Activated CD8-positive, alpha-beta memory T cell treated with anti-CD3 and anti-CD28 coated beads, Interleukin-2, amount 10 ng/mL, durations not matched to agents 7 days and 5 days (primary cell): ENCODE measurements at places on chromosomes 7 and 10.

DNA sequence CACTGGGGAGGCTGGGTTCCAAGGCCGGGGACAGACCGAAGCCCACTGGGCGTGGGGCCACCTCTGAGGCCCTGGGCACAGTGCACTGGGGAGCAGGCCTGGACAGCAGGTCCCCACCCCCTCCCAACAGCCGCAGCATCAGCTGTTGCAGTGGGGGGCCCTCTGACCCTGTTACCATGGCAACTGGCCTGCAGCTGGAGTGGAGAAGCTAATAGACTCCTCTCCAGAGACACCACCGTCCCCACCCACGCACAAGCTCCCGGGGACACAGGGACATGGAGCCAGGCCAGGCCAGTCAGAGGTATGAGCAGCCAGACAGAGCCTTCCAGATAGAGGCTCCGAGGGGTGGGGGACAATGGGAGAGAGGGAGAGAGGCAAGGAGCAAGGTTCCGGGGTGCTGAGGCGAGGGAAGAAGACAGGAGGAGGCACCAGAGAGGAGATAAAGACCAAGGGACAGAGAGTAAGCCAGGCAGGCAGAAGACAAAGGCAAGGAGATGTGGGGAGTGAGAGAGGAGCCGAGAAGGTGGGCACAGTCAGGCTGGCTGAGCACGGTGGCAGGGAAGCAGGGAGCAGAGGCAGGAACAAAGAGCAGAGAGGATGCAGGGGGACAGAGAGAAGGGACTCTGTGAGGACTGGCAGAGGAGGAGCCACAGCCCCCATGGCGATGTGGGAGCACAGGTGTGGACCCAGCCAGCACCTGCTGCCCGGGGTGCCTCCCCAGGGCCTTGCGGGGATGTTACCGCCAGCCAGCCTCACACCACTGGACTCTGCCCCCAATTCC, 6.7 kb downstream of the KCNH2 start:
- no peak for DNase-seq

- no peak for DNase-seq
Measured at GRCh38 chr7:64045301-64046040, at the start of gene ZNF727. Gene ZNF727, plus strand, starts transcription at chr7:64045434. Its CDS starts 188 bp downstream, at chr7:64045622.

- DNase-seq: no peak
Measured at GRCh38 chr10:123781956-123782500, 109.6 kb downstream of the CPXM2 start.

GRCh38 chr7:150341263-150342120, at the start of gene RARRES2:
Gene RARRES2, minus strand, starts transcription at chr7:150341629. Its CDS starts 1,020 bp downstream, at chr7:150340609.
- no peak for DNase-seq

DNA sequence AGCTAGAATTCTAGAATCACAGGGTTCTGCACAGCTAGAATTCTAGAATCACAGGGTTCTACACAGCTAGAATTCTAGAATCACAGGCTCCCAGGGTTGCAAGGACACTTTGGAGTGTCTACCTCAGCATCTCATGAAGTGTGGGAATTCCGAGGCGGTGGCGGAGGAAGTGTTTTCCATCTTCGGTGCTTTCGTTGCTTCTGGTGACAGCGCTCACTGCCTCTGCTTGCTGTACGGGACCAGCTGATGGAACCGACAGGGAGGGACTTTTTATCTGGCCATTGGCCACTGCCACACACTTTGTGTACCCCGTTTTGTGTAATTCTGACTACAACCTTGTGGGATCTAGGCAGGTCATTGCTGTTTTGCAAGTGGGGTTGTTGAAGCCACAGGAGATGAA, 29.5 kb downstream of the LHPP start:
- no peak for DNase-seq

DNA sequence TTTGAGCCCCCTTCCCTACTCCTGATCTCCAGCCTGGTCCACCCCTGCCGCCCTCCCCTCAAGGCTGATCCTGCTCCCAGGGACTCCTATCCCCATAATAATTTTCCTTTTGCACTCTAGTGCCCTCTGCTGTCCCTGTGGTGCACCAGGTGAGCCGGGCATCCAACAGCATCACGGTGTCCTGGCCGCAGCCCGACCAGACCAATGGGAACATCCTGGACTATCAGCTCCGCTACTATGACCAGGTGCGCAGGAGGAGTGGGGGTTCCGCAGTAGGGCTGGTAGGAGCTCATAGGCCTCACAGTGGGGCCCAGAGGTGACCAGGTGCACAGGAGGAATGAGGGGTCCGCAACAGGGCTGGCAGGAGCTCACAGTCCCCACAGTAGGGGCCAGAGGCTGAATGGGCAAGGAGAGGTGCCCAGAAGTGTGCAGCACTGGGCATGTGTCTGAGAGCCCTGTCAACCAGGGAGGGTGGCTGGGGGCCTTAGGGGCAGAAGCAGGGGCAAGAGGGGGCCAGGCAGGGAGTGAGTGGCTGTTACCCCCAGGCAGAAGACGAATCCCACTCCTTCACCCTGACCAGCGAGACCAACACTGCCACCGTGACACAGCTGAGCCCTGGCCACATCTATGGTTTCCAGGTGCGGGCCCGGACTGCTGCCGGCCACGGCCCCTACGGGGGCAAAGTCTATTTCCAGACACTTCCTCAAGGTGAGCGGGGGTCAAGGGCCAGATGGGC, 11.7 kb downstream of the EPHB6 start:
- DNase-seq: peak; percentile 35

DNA sequence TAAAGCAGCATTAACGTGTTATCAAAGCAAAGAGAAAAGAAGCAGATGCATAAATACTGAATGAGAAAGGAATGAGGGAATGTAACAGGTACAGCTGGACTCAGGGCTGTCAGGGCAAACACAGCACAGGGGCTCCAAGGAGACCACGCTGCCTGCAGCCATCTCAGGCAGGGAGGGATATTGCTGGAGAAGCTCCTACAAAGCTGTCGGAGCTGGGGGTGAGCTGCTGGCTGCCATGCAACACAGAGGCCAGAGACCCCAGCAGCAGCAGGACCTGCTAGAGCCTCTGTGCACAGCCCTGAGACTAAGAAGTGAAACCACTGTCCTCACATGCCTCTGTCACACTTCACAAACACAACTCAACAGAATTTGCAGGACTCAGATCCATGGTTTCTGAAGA, 235.8 kb downstream of the DIP2C start:
- no peak for DNase-seq

GRCh38 chr7:142711746-142712616, 37.3 kb upstream of the PRSS1 start:
- DNase-seq: peak; percentile 77

DNA sequence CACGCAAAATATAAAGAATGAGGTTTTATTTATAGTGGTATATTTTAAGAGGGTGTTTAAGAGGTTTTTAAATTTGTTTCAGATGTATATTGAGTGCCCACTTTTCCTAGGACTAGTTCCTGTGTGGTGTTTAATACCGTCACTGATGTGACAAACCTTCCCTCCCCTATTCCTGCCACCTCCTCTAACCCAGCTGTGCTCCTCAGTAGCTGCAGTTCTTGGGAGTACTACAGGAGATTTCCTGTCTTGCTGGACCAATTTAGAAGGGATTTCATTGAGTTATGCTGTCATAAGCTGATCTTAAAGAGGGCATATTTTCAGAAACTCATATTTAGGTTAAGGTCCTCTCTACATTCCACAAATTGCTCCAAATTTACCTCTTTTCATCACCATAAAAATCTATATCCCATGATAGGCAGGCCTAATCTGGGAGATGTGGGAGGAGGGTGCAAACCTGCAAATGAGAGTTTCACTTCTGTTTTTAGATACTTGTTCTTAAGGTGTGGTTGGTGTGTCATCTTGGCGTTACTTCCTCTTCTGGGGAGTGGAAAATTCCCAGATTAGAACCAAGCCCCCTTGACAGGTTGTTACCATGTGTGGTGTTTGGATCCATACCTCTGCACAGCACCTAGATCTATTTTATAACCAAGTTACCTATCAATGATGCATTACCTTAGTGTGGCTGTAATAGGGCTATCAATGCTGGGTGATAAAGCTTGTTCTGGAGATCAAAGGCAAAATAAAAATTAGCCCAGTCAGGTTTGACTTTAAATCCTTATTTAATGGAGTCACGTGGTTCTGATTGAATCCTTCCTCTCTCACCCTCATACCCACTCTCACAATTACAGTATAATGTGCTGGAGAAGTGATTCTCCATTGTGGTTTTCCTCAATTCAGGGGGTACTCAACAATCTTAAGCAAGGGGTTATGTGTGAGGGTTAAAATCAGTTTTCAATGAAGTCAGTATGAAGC, 141.1 kb downstream of the CDK14 start:
- no peak for DNase-seq

- no peak for DNase-seq
Measured at GRCh38 chr7:33721895-33722294, 183.4 kb upstream of the BMPER start.

- peak; percentile 90 for DNase-seq
Measured at GRCh38 chr7:36115448-36116321, 37.4 kb upstream of the EEPD1 start.

- no peak for DNase-seq
Measured at GRCh38 chr7:96527133-96527827, 182.4 kb downstream of the SEM1 start.

GRCh38 chr7:112272921-112273561, 66.5 kb downstream of the ZNF277 start:
- DNase-seq: peak; percentile 47

GRCh38 chr7:42997611-42998010, 65.4 kb downstream of the MRPL32 start:
- no peak for DNase-seq

DNA sequence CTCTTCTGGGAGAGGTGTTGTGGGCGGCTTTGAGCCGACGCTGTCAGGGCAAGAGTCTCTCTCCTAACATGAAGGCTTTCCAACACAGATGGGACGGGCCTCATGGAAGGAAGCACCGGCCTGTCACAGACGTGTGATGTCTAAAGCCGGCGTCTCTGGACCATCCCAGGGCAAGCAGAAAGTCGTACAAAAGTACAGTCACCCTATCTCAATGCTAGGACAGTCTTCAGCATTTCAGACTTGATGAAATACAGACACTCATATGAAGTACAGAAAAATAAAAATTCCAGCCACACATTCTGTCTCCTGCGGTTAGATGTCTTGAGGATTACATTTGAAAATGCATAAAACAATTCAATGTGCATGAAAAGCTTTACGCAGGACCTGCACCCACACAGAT, 30.6 kb downstream of the CYP2W1 start:
- DNase-seq: no peak

GRCh38 chr7:21819048-21819447, 126.7 kb downstream of the CDCA7L start:
- DNase-seq: no peak

DNA sequence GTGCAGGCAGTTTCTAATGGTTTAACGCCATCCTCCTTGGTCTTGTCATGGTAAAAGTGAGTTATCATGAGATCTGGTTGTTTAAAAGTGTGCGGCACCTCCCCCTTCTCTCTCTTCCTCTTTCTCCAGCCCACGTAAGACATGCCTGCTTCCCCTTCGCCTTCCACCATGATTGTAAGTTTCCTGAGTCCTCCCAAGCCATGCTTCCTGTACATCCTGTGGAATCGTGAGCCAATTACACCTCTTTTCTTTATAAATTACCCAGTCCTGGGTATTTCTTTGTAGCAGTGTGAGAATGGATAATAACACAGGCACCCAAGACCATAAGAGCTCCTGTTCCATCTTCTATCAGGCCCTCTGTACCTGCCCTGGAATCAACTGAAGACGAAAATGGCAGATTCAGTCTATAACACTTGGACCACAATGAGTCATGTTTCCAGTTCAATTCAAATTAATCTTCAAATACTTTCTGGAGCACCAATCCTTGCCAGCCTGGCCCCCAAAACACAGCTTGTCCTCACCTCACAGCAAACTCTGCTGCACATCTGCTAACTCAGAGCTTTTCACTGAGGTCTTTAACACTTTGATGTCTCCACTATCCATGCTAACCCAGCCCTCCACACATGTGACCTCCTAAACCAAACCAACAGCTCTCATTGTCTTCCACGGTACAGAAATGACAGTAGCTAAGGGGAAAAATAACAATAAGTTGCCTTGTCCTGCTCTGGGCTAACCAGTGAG, 73.2 kb downstream of the SFMBT2 start:
- DNase-seq: no peak

DNA sequence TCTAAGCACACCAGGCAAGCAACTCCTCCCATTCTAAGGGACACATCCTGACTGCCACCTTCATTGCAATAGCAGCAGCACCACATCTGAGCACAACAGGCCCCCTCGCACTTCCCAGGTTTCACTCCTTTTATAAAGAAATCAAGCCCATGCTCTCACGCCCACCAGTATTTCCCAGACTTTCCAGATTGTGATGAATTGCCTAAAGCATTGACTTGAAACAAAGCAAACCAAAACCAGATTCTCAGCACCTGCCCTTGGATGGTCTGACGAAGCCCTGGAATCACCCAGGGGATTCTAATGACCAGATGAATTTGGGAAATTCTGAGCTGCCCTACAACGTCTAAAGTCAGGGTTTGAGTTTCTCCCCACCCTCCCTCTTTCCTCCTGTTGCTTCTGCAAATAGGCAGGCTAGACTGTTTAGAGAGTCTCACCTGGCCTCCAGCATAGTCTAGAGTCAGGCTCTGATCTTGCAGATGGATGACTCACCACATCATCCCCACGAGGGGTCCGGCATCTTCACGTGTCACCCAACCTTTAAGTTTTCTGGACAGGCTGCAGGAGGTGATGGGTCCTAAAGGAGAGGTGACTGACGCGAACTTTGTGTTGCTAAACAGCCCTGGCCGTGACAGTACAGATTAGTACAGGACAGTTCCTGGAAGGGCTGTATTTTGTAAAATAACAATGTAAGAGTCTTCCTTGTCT, 198.0 kb downstream of the SKIDA1 start:
- no peak for DNase-seq

DNA sequence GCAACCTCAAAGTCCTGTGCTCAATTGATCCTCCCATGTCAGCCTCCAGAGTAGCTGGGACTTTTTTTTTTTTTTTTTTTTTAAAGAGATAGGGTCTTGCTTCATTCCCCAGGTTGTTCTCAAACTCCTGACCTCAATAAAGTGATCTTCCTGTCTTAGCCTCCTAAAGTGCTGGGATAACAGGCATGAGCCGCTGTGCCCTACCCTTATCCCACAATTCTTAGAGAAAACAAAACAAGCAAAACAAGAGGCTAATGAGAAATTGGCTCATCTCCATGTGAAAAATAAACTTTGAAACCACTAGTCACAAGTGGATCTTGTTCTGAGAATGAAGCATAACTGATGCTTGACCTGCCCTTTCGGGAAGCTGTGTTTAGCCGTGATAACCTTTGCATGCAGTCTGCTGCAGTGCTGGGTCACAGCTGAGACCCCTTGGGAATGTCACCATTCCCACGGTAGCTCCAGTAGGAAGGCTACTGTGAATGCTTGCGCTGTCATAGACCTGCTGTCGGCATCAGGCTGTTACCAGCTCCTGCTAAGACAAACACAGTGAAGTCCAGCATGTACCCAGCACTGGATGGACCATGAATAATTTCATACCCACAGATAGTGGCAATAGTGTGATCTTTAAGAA, 290.7 kb upstream of the KIAA1217 start:
- DNase-seq: no peak

DNA sequence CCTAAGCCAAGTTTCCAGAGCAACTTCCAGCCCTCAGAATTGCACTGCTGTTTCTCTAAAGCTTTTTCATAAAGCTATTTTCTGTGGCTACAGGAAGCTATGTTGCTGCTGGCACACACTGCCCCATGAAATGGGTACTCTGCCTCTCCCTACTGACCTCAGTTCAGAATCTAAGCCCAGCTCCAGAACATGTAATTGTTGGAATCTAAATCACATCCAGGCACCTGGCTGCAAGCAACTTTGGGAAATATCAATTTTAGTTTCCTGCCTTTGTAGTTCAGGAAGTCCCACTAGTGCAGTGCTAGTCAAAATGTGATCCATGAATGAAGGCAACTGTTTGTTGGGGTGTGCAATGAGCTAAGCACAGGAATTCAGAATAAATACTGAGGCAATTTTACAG, 226.2 kb downstream of the THSD7A start:
- no peak for DNase-seq

- DNase-seq: no peak
Measured at GRCh38 chr7:121714559-121715303, 158.2 kb upstream of the PTPRZ1 start.
